ENCODE measurements at places on chromosomes 1 and 21.

DNA sequence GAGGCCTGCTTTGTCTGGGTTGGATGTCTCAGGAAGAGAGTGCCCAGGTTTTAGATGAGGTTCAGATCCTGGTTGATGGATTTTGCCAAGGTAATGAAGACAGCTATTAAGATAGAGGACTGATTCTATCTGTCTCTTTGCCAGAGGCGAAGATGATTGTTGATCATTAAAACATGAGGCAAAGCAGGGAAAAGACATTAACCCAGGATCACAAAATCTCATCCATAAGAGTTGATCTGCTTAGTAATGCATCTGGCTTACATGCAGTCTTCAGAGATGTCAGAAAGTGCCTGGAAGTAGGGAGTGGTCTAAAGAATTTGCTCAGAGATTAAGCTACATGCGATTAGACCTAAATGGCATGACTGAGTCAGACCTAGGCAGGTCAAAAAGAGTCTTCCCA, 229.6 kb upstream of the PLD5 start:
- DNase-seq: no peak

GRCh38 chr1:229196404-229197264, 74.3 kb upstream of the RAB4A start:
- DNase-seq: no peak

DNA sequence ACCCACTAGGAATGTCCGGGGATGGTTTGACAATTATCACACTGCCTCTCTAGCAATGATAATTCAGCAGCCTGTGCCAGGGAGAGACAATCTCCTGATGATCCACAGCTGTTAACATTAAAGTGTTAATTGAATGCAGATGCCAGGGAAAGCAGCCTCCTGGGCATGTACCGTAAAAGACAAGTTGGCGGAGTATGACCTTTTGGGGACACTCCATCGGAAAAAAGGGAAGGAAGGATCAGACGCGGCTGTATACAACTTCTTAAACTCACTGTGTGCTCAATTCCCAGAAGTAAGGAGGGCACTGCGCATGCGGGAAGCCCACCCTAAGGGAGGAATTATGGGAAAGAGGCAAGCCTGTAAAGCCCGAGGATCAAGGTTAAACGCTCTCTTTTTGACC, 62.6 kb downstream of the MAP3K7CL start:
- DNase-seq: no peak

DNA sequence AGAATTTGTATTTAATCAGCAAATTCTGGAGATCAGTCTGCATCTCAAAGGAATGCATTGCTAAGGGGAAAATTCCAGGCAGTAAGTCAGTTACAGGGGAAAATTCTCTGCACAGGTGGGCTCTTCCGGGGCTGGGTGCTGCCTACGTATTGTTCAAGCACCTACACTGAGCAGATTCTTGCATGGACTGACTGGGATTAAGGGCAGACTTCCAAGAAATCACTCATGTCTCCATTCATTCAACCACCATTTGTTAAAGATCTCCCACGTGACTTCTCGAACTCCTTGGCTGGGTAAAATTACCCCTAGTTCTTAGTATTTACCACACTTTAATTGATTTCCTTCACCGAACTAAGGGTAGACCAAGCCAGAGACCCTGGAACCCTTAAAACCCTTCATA, 28.2 kb upstream of the KCNE1 start:
- peak; percentile 47 for DNase-seq

DNA sequence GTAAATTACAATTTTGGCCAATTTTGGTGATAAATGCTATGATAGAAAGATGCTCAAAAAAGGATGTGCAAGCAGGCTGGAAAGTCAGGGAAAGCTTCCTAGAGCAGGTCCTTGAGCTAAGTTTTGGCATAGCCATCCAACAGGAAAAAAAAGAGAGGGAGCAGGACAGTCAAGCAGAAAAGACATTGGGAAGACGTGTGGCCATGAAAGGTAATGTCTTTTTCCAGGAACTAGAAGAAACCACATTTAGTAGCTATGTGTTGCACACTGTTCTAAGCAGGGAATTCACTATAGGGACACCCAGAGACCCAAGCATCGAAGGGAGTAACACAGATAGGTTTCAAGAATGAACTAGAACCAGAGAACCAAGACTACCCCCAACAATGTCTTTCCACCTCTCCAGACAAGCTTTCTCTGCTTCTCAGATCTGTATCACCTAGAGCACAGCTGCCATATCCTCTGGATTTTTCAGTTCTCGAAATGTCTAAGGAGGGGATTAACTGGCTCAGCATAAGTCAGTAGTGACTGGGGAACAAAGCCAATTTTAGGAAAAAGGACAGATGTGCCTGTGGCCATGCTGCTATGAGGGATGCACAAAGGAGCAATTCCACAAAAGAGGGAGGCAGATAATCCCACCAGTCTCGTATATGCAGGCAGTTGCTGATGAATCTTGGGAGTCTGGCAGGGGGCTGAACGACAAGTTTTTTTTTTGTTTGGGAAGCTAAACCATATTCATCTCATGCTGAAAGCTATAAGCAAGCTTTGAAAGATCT, 97.1 kb upstream of the DAB1 start:
- DNase-seq: no peak

GRCh38 chr1:23915466-23915865, 2.3 kb upstream of the CNR2 start:
- no peak for DNase-seq

DNA sequence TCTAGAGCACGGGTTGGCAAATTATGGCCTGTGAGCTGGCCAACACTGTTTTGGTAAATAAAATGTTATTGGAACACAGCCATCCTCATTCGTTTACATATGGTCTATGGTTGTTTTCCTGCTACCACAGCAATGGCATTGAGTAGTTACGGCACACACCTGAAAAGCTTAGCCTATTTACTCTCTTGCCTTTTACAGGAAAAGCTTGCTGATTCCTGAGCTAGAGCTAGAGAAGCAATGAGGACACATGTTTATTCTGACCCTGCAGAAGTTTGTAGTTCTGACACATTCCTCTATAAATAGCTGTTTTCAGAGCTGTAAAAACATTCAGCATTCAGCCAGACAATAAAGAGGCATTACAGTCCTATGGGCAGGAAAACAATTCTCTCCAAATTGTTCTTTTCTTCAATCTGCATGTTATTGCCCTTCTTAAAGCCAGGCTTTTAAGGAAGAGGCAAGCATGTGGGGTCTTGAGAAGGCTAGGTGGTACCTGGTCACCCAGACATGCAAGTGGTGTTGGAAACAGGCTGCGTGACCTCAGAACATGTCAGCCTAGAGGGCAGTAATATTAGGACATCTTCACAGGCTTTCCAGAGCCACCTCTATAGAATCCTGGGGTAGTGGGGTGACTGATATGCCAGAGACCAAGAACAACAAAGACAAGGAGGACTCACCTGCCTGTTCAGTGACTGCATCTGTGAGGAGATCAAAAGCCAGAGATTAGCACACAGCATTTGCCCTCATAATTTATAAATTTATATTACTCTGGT, 1.6 kb downstream of the FCRL2 start:
- no peak for DNase-seq

- DNase-seq: no peak
Measured at GRCh38 chr1:56453016-56453415, 126.3 kb downstream of the PLPP3 start.

DNA sequence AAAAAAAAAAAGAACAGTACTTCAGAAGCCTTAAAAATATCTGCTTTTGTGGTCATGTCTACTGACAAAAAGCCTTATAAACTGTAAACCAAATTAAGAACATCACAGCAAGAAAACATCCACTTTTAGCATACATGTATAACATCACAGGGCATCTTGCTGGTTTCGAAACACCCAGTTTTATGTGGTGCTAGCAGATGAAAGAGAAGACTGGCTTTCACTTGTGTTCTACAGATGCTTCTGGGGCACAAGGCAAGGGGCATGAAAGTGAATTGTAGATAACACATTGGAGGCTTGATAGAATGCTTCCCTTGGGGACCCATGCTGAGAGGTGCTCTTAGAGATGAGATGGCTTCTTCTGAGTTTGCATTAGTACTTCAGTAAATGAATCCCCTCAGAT, 543.7 kb upstream of the PKN2 start:
- no peak for DNase-seq

GRCh38 chr1:88068407-88068960, 615.6 kb upstream of the PKN2 start:
- no peak for DNase-seq

DNA sequence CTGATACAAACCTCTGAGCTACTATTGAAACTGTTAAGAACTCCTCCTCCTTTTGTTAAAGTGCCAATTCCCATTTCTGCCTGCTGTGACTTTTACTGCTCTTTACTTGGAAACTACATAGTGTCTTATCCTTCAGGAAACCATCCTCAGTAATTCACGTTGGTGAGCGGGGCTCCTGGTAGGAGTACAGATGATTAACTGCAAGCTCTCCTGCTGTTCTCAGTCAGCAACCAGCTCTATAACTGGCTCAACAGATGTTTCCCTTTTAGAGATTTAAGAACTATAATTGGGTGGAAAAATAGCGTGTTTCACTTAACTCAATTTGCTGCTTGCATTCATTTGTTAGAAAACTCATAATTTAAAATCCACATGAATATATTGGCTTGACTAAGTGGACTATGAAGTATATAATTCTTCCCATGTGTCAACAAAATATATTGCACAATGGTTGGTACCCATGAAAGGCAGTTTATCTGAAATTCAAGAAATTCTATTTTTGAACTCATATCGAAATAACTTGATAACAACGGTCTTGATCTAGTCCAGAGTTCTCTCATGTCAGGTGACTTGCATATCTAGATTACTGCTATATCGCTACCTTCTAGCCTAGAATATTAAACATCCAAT, 574.0 kb downstream of the KCNT2 start:
- DNase-seq: peak; percentile 2

- DNase-seq: peak; percentile 42
Measured at GRCh38 chr1:50978852-50979781, 9.1 kb downstream of the CDKN2C start.

GRCh38 chr21:34907461-34908418, 141.4 kb downstream of the RUNX1 start:
- DNase-seq: no peak

DNA sequence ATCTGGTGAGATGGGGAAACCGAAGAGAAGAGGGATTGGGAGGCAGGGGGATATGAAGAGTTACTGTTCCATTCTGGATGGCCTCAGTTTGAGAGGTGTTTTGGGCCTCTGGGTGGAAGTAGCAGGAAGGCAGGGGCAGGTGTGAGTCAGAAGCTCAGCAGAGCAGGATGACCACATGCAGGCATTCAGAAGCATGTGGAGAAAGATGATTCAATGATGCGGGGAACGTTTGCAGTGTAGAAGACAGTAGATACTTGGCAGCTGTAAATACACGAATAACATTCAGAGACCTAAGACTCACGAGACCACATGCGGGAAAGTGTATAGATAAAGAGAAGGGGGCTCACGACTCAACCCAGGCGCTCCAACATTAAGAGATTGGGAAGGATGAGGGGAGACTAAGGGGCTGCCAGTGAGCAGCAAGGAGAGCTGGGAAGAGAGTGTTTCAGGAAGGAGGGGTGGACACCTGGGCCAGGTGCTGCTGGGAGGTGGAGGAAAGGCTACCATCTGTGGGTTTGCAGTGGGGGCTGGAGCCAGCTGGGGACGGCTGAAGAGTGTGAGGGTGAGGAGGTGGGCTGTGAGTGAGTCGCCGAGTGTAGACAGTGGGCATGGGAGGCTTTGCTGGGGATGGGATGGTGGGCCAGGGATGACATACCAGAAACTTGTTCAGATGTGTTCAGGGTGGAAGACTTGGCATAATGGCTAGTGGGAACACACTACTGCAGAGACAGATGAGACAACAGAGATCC, 5.8 kb upstream of the EPS8L3 start:
- DNase-seq: peak; percentile 52

- DNase-seq: no peak
Measured at GRCh38 chr1:227938276-227938675, 9.5 kb downstream of the WNT9A start.

DNA sequence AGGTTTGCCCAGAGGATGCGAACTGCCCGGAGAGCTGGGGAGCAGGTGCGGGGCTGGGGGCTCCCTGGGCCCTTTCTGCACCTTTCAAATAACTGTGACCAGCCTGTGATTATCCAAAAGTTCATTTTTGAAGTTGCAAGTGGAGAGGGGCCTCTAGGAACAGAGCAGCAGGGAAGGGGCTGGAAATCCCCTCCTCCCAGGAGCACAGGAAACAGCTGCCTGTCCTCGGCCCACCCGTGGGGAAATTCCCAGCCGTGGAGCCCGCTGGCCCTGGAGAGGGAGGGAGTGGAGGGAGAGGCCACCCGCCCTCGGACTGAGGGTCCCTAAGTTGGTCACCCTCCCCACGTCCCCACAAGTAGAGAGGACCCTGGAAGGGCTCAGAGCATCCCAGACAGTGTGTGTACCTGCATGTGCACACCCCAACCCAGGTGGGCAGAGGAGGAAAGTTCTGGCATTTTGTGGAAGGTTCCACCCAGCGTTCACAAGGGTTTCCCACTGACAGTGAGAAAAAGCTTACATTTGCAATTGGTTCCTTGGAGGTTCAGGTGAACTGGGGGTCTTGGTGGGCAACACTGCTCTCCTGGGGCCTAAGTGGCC, 1.2 kb upstream of the TNFRSF4 start:
- DNase-seq: no peak

GRCh38 chr1:6454856-6455751, 10.9 kb downstream of the TNFRSF25 start:
- peak; percentile 57 for DNase-seq

- DNase-seq: peak; percentile 39
Measured at GRCh38 chr1:228081578-228082213, 812 bp upstream of the ARF1 start.

- no peak for DNase-seq
Measured at GRCh38 chr1:230573658-230574057, 68.6 kb upstream of the COG2 start.

GRCh38 chr1:77068013-77068412, 151.2 kb downstream of the PIGK start:
- DNase-seq: no peak

DNA sequence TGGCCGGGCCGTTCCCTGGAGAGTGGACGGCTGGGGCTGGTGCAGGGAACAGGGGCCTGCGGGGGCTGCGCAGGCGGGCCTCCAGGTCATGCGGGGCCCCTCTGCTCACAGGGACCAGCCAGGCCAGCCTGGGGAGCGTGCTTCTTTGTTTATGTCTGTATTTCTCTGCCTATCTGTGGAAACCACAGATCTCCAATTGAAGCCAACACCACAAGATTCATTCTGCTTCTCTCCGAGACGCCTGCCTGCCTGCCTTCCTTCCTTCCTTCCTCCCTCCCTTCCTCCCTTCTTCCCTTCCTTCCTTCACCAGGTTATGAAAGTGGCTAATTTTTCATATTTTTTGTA, 39.9 kb upstream of the HMGN1 start:
- DNase-seq: no peak

DNA sequence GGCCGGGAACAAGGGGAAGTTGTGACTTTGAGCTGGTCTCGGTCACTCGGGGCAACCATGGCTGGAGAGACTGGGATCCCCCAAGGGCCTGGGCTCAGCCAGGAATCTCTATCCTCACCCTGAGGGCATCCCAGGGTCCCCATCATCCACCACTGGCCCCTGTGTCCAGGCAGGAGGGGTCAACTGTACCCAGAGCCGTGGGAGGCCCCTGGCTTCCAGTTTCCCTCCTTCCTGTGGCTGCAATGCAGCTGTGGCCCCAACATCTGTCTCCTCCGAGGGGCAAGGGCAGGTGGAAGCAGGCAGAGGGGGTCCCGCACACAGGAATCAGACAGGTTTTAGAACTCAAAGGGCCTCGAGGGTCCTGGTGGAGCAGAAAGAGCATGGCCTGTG, 332.7 kb upstream of the VAMP3 start:
- no peak for DNase-seq
